ENCODE measurements at places on chromosomes 16 and 17. TPM values are rescaled to one million over a fixed set of nuclear protein-coding genes. Genes with fewer than 3 reads are reported as not detected.

Gene TPSAB1
- 22.0 TPM for polyA plus RNA-seq

Gene PHOSPHO1
- polyA plus RNA-seq: 1.2 TPM

Gene C17orf67
- 0.45 TPM for polyA plus RNA-seq

Gene SLC4A1
- polyA plus RNA-seq: not detected

Gene TBC1D26
- polyA plus RNA-seq: 0.05 TPM

Gene HOXB4
- polyA plus RNA-seq: 5.4 TPM

Gene SEPTIN12
- polyA plus RNA-seq: not detected

Measured in adipose tissue (tissue), 3 donors.